DMS153 (cell line): ENCODE measurements at places on chromosomes 3 and 15.

DNA sequence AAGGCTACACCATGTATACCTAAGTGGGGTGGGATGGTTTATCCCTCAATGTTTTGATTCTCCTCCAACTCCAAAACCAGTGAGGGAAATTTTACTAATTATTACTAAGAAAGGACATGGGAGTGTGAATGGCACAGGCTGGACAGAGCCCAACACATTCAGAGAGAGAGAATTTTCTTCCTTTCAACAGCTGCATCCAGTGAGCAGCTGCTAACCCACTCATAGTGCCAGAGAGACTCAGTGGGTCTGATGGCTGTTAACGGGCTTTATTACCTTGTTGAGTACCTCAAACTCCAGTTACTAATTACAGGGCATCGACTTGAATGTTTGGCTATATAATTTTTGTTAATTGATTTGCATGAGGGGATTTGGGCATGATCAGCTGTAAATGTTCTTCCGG lies 75.8 kb downstream of the RORA start:
- no peak for DNase-seq

- DNase-seq = no peak
These were observed 226.0 kb downstream of the TCF12 start for GRCh38 chr15:57144448-57144847.

- DNase-seq = no peak
These were observed 47.6 kb downstream of the PHLDB2 start for GRCh38 chr3:111906656-111907055.

DNA sequence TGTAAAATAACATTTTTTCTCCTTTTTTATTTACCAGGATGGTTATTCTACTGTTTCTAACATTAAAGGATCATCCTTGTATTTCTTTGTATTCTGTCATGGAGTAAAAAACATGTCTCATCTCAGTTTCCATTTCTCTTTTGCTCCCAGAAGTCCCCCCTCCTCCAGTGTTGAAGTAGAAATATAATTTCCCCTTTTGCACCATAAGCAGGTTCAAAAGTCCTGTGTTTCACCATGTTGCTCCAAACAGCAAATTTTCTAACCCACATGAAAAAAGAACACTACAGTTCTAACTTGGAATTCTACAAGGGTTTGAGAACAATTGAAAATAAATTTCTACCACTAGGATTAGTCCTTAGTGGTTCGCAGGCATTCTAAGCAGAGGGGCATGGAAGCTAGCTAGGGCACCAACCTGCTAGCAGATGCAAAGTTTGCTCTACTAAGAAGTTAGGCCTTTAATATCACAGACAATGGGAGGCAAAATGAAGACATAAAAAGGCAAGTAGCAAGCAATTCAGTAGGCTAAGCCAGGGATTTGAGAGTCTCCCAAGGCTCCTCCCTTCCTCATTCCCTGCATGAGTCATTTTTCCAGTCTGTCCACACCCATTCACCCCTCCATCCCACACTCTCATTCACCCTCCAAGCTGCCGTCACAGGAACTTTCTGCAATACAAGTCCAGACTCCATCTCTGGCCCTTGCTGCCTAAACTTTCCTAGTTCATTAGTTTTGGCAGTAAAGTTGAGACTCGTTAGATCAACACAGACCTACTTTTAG lies 2.3 kb upstream of the MBNL1 start:
- DNase-seq = no peak

GRCh38 chr15:67859331-67859946 lies 19.6 kb upstream of the RNU6-1 start:
- DNase-seq = no peak

GRCh38 chr3:134473868-134474546 lies 11.8 kb downstream of the ANAPC13 start:
- peak; percentile 55 for DNase-seq

DNA sequence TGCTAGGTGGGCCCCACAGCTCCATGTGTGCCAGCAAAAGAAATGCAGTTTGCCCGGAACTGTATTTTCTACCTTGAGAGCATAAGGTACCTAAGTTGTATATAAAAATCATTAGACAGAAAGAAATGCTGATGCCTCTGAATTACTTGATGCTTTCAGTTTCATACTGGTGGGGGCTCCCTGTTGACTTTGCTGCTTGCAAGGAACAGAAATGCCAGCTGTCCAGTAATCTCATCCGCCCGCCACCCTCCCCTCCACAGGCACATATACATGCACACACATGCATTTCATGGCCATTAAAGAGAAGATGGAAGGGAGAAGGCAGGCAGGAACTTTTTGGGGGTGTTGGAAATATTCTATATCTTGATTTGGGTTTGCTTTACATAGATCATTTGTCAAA lies 38.4 kb downstream of the LIMD1 start:
- DNase-seq = no peak

GRCh38 chr3:111819927-111820326 lies 39.1 kb upstream of the PHLDB2 start:
- no peak for DNase-seq

- peak; percentile 38 for DNase-seq
These were observed 21.9 kb downstream of the LRIG1 start for GRCh38 chr3:66478960-66479359.

DNA sequence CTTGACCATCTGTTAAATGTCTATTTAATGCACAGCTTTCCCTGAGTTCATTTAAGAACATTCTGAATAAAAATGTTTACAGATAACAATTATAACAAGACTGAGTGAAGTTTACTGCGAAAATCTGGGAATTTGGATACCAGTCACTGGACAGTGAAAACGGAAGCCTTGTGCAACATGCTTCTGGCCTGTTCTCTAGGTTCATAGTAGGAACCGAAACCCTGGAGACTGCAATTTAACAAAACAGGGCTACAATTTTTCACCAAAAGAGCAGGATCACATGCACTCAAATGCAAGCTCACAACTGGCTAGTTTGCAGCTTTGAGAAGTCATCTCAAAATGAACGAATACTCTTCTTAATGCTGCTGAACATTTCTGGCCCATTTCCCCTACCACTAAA lies 435.9 kb downstream of the NR2F2 start:
- no peak for DNase-seq
